Calu3 (cell line): ENCODE measurements at places on chromosomes 5 and 9. TPM values are rescaled to one million over a fixed set of nuclear protein-coding genes. Genes with fewer than 3 reads are reported as not detected.

TXNDC8 gene
- total RNA-seq = not detected in 2 replicates

TLR4 gene
- total RNA-seq = 0.12 and 0.64 TPM in 2 replicates

DNA sequence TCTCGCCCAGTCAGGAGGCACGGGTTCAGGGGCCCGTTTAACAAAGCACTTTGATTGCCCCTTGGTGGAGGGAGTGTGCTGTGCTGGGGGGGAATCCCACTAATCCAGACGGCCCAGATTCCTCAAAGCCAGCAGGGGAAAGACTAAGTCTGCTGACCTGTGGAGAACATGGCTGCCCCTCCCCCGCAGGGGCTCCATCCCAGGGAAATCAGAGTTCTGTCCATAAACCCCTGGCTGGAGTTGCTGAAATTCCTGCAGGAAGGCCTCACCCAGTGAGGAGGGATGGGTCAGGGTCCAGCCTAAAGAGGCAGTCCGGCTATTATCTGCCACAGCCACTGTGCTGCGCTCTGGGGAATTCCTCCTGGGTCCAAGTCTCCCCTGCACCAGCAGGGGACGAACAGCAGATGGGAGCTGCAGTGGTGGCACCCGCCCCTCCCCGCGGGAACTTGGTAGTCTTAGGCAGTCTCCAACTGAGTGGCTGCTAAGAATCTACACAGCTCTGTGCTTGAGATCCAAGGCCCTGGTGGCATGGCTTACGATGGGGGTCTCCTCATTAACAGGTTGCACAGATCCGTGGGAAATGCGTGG lies 174.0 kb upstream of the DAB2 start:
- no peak for DNase-seq
- H3K36me3 ChIP-seq = no peaks in the 10 kb centered on the region
- no peaks in the 10 kb centered on the region for H3K27me3 ChIP-seq
- H3K27ac ChIP-seq = no peak overlapping the region

BTNL8 gene
- not detected in 2 replicates for total RNA-seq

DNA sequence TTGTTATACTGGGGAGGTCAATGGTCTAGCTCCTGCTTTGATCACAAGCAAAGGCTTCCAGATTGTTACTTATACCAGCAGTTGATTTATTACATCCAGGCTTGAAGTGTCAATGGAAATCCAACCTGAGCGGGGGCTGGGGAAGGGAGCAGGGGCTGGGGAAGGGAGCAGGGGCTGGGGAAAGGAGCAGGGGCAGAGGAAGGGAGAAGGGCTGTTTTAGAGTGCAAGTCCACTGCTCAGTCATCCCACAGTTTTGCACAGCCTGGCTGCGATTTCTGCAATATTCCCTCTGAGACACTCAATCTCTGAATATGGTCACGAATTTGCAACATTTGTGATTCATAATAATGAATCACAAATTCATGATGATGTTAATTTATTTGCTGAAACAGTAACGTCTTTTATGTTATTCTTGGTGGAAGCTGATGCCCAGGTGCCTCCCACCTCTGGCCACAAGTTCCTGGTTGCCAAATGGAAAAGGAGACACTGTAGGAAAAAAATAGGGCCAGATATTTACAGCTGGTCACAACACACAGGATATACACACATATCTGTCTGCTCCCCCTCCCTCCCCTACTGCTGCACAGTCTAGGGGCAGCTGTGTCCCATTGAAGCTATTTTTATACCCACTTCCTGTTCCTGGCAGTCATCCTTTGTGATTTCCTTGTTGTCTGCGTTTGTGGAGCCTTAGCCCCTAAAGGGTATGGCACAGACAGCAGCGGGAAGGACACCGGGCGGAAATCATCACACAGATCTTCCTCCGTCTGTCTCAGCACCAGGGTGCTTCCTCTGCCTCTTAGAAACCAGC lies 325.1 kb downstream of the GADD45G start:
- no peaks in the 10 kb centered on the region for H3K36me3 ChIP-seq
- no peak for DNase-seq
- peaks cover 88% of the 10 kb centered on the region for H3K27me3 ChIP-seq
- no peak overlapping the region for H3K27ac ChIP-seq
- no peaks in the 10 kb centered on the region for H3K4me1 ChIP-seq
- no peak overlapping the region for H3K4me3 ChIP-seq

PCDHA4 gene
- 4.8 and 5.8 TPM in 2 replicates for total RNA-seq

DNA sequence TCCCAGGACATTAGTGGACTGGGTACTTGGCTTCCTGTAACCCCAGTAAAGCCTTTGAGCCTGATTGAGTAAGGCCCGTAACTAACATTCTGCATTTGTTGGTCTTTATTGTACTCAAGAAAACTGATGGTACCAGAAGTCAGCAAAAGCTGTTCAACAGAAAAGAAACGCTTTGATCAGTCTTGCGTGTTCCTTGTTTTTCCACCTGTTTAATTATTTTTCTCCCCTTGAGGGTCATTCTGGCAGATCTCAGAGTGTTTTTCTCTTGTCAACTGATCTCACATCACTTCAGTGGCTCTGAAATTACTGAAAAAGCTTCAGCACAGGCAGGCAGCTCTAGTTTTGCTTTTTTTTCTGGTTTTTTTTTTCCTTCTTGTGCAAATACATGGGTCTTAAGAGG lies 6.1 kb upstream of the TMEM268 start:
- no peak for DNase-seq
- H3K27me3 ChIP-seq = no peaks in the 10 kb centered on the region
- H3K4me1 ChIP-seq = no peaks in the 10 kb centered on the region
- no peak overlapping the region for H3K27ac ChIP-seq
- H3K4me3 ChIP-seq = no peak overlapping the region

DNA sequence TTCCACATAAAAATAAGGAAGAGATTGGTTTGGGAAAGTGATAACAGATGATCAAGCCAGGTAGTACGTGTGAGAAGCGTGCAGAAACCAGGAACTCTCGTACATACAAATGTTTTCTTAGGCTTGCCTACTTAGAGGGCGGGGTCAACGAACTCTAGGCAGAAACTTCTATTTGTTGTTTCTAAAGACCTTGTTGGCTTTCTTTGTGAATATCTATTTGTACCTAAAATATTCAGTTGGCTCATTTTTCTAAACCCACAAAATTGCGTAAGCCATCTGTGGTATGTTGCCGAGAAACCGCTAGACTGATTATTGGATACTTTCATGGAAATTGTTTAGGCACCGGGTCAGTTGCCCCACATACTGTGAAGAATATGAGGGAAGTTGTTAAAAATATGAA lies 458.5 kb downstream of the MAT2B start:
- no peaks in the 10 kb centered on the region for H3K36me3 ChIP-seq
- H3K27ac ChIP-seq = no peak overlapping the region
- peaks cover 11% of the 10 kb centered on the region for H3K4me1 ChIP-seq
- H3K27me3 ChIP-seq = no peaks in the 10 kb centered on the region
- no peak overlapping the region for H3K4me3 ChIP-seq

GRCh38 chr9:116149844-116150243 lies 3.7 kb upstream of the PAPPA start:
- no peaks in the 10 kb centered on the region for H3K36me3 ChIP-seq
- no peaks in the 10 kb centered on the region for H3K4me1 ChIP-seq
- no peak overlapping the region for H3K27ac ChIP-seq

DNA sequence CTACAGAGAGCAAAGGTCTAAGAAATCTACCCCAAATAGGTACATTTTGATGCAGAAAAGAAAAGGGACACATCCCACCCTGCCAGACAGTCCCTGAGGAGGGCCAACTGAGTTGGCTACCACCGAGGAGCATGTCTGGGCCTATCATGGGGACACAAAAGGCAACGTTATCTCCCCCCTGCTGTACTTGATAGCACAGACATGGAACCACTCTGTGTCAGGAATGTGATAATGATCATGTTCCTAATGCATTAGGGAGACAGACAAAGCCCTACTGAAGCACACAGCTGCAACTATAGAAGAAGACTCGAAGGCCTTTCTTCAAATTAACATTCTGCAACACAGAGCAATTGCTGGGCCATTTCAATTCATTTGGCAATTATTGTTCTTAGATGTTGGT lies 84.5 kb downstream of the ENC1 start:
- no peaks in the 10 kb centered on the region for H3K4me1 ChIP-seq
- no peak for DNase-seq
- H3K4me3 ChIP-seq = no peak overlapping the region

DNA sequence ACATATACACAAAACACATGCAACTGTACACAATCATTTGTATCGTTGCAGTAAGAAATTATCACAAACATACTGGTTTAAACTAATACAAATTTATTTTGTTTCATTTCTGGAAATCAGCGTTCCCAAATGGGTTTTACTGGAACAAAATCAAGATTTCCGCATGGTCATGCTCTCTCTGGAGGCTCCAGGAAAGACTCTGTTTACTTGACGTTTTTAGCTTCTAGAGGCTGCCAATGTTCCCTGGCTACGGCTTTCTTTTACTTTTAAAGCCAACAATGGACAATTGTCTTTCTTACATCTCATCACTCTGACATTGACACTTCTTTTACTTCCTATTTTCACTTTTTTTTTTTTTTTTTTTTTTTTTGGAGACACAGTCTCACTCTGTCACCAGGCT lies 793.1 kb downstream of the CDH9 start:
- no peak for DNase-seq
- H3K27me3 ChIP-seq = no peaks in the 10 kb centered on the region
- H3K27ac ChIP-seq = no peak overlapping the region
- H3K4me3 ChIP-seq = no peak overlapping the region
- no peaks in the 10 kb centered on the region for H3K36me3 ChIP-seq

DNA sequence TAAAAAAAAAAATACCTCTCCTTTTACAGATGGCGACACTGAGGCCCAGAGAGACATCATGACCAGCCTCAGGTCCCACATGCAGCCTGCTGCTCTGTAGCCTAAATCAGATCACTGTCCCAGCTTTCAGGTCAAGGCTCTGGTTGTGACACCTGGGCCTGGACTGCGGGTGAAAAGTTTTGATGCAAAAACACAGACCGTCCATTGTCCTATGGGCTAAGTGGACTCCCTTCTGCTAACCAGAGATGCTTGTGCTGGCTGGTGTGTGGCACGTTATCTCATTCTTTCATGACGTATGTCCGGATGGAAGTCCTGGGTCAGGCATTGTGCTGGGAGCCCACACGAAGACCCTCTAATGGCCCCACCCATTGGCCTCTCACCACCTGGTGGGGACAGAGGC lies 7.8 kb downstream of the NEK6 start:
- no peak for DNase-seq
- no peak overlapping the region for H3K27ac ChIP-seq
- peaks cover 21% of the 10 kb centered on the region for H3K36me3 ChIP-seq
- peaks cover 45% of the 10 kb centered on the region for H3K4me1 ChIP-seq

ZNF883 gene
- 2.0 and 2.2 TPM in 2 replicates for total RNA-seq

DNA sequence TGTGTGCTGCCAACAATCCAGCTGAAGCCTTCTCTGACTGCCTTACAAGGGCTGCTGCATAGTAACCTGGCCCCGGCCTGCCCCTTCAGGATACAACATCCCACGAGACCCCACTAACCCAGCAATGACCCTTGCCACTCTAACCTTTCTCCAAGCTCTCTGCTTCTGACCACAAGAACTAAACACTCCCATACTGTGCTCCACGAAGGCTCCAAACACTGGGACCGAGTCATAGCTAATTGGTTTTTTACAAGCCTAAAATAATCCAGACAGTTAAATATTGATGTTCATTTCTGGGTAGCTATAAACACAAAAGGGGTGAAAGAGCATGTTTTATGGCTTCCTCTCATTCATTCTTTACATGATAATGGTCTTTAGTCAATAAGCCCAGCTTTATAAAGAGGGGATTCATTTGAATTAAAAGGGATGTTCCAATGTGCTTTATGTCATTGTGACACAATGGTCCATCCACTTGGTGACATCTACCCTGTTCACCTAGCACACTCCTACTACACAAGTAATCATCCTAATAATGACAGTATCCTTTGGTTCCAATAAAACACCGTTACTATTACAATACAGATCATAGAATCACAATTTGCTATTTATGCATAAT lies 16.2 kb upstream of the TLE4 start:
- no peaks in the 10 kb centered on the region for H3K4me1 ChIP-seq
- H3K27me3 ChIP-seq = no peaks in the 10 kb centered on the region
- H3K27ac ChIP-seq = no peak overlapping the region
- no peaks in the 10 kb centered on the region for H3K36me3 ChIP-seq
- no peak for DNase-seq
- no peak overlapping the region for H3K4me3 ChIP-seq

C9orf85 gene
- 8.3 and 9.8 TPM in 2 replicates for total RNA-seq

GRCh38 chr5:73751254-73751914 lies 125.4 kb downstream of the ARHGEF28 start:
- H3K36me3 ChIP-seq = no peaks in the 10 kb centered on the region
- no peak for DNase-seq
- peaks cover 52% of the 10 kb centered on the region for H3K4me1 ChIP-seq
- no peak overlapping the region for H3K4me3 ChIP-seq
- H3K27me3 ChIP-seq = no peaks in the 10 kb centered on the region

PCDHGB2 gene
- 0.34 and 0.38 TPM in 2 replicates for total RNA-seq

DNA sequence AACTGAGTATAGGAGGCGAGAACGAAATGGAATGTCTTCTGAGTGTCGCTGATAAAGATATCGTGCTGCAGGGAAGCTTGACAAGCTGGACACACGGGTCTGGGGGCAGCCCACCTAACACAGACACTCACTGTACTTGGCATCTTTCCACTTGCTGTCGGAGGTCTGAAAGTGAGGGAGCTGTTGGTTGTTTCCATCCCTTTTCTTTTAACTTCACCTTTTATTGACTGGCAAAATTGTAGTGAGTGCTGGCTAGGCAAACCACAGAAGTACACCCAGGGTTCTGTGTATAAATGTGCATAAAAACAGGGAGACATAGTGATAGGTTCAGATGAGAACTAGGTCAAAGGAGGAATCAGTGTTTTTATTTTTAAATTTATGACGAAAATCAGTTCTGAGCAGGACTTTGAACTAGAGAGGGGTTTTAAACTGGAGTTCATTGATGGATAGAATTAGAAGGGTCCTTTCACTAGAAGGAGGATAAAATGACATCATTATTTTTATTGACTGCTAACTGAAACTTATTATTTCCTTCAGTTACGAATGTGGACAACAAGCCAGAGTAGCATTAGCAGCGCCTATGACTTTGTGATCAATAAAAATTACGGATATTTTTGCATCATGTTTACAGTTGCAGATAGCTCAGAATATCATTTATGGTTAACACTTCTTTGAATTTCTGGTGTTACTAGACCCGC lies 817 bp downstream of the GAPVD1 start:
- H3K27me3 ChIP-seq = no peaks in the 10 kb centered on the region
- peak overlapping the region; percentile 93 for H3K4me3 ChIP-seq
- H3K36me3 ChIP-seq = peaks cover 27% of the 10 kb centered on the region
- H3K27ac ChIP-seq = peak overlapping the region; percentile 62
- no peak for DNase-seq
- peaks cover 9% of the 10 kb centered on the region for H3K4me1 ChIP-seq

DNA sequence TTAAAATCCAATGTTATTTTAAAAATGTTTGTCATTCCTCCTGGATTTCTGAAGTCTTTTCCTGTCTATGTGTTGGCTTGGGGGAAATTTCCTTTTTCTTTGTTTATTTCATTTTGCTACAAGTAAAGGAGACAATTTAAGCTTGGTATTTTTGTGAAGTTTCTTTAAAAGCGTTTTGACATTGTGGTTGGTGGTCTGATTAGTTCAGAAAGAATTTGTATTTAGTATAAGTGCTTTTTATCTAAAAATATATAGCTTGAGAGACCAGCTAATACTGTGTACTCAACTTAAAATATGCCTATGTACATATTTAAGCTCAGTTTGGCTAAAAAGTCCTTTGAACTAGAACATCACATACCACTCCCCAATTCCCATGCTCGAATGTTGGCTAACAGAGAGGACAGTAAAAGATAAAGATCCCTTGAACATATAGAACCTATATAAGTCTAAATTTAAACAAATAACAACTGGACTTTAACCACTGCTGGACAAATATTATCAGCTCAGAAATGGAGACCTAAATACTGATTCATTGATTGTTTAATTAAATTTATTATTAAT lies 237.6 kb downstream of the TLE4 start:
- no peaks in the 10 kb centered on the region for H3K4me1 ChIP-seq
- no peak overlapping the region for H3K27ac ChIP-seq
- H3K27me3 ChIP-seq = no peaks in the 10 kb centered on the region
- no peak overlapping the region for H3K4me3 ChIP-seq
